ENCODE measurements at places on chromosomes 1 and 21. TPM values are rescaled to one million over a fixed set of nuclear protein-coding genes. Genes with fewer than 3 reads are reported as not detected.

DNA sequence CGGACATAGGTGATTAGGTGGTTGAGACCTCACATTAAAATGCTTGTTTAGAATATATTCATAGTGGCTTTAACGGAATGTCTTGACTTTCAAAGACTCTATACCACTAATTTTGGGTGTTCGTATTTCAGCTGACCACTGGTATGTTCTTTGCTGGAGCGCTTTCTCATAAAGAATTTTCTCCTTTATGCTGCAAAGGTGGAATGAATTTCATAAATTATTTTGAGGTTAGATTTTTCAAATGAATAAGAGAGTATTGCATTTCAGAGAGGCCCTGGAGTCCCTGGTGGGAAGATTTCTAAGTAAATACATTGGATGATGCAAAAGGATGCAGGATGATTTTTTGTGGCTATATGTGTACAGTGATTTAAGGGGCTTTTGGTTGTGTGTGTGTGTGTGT, 55.8 kb downstream of the HUNK start:
- DNase-seq, result no peak

DNA sequence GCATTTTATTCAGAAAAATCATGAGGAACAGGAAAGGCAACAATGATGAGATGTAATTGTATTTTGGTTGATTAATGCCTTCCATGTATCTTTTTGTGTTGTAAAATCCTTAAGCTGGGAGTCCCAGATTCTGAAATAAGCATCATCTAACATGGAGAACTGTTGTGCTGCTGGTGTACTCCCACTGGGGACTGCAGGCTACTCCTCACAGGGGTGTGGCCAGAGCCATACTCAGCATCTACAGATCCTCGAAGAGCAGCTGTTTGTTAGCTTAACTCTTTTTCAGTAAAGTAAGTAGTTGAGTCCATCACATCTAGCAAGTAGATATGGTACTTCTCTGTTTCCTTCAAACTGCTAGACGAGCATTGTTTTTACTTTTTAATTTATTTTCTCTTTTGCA, 358.0 kb downstream of the BRINP3 start:
- no peak for DNase-seq

ATP1A2 gene
- not detected for total RNA-seq

ETNK2 gene
- total RNA-seq, result 21.7 TPM

NT5C1A gene
- not detected for total RNA-seq

DNA sequence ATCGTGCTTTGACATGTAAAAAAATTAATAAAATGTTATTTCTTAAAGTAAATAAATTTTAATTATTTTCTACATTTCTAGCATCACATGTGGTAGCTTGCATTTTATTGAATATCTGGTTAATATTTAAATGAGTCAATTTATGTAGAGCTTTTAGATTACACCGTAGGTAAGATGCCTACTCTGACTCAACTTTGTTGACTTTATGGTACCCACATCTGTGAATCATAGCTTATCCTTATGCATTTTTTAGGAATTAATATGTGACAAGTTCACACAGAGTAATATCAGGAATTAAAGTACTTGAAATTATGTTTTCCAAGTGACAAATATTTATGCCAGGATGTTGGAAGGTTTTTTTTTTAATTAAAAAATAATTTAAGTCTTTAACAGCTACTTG, 120.7 kb downstream of the LEPR start:
- peak; percentile 38 for DNase-seq

LAMC2 gene
- total RNA-seq, result 1,305 TPM

FMO2 gene
- not detected for total RNA-seq

- no peak for DNase-seq
Measured at GRCh38 chr1:148263906-148264255, 111.8 kb upstream of the NBPF11 start.

GRCh38 chr1:82465024-82465423, 664.3 kb downstream of the ADGRL2 start:
- DNase-seq, result no peak

- no peak for DNase-seq
Measured at GRCh38 chr1:183632964-183633363, 2.6 kb downstream of the ARPC5 start.

DNA sequence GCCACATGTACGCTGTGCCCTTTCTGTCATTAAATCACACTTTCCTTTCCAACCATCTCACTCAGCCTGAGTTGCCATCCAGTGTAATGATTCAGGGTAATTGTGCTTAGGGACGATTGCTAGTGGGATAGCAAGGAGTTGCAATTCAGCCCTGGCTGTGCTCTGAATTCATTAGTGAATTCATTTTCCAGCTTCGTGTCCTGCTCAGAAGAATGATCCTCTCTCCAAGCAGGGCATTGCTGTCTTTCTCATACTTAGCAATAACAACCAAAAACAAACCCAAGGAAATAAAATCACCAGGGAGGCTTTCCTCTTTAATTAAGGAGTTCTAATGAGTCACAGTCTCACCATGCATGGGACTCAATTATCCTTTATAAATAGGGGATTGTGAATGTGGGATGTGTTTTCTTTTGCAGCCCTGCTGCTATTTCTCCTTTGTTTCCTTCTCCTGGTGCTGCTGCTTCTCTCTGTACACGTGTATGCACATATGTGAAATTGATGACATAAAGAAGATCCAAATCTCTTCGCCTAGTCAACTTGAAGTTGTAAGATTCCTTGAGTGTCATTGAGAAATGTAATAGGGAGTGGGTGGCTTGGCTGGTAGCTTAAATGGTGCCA, 167.0 kb downstream of the TSEN15 start:
- peak; percentile 80 for DNase-seq

DNA sequence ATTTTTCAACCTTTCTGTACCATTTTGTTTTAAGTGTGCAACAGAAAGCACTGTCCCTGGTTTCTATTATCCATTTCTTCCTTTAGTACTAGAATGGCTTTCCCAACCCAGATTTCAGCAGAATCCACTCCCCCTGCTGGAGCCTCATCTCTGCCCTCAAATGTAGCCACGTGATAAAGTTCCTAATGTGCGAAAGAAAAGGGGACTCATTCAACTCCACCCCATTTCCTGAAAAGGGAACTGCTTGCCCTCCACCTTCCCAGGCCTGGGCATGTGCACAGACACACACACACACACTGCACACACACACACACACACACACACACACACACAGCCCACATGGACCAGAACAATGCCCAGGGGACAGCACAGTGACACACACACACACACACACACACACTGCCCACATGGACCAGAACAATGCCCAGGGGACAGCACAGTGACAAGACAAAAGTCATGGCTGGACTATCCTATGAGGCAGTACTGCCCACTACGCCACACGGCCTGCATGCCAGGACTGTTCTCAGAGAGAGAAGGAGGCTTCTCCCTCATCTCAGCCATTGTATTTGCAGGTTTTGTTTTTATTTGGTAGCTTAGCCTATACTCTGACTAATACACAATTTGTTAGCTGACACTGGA, 33.2 kb downstream of the PACC1 start:
- DNase-seq, result peak; percentile 18

DNA sequence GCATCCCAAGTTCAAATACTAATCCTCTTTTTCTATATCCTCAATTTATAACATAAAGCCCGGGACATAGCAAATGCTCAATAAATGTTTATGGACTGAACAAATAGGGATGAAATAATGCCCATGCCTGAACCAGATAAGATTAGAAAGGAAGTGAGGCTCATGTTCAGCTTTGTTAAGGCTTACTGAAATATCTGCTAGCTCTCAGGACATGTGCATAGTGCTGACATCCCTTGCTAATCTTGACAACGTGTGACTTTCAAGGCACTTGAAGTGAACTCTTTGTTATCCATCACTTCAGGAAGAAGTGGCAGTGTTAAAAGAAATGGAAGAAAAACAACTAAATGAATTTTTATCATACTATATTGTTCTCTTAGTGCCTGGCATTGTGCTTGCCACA, 260.3 kb upstream of the SGIP1 start:
- no peak for DNase-seq

DNAJC28 gene
- 1.9 TPM for total RNA-seq

DNA sequence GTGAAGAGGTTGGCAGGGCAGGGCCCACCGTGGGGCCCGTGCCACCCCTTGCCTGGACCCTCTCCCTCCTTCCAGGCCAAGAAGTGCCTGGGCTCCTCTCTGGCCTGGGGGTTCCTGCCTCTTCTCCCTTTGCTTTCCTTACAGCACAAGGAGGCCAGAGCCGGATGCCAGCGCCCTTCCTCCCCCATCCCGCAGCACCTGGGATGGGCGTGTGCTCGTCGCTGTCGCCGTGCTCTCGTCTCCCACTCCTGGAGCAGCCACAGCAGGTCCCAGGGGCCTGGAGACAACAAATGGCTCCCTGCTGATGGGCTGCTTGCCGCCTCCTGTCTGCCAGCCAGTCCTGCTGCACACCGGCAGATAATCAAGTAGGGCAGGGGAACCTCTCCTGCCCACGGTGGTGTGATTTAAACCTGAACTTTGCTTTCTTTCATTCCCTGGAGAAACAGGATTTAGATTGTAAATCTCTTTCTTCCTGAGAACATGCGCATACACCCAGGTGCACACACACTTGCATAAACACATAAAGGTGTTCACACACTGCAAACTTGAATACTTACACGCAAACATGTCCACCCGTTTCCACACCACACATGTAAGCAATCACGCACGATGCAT, 50.8 kb upstream of the POU3F1 start:
- DNase-seq, result no peak

FAM163A gene
- total RNA-seq, result not detected

HSF2BP gene
- total RNA-seq, result 2.6 TPM

GRCh38 chr1:30411206-30411605, 312.2 kb downstream of the MATN1 start:
- DNase-seq, result no peak

CSF3R gene
- total RNA-seq, result 0.15 TPM

- DNase-seq, result no peak
Measured at GRCh38 chr1:226355016-226355415, 46.1 kb upstream of the LIN9 start.

HTR1D gene
- total RNA-seq, result not detected

Data from renal cortical epithelial cell (primary cell).